ENCODE measurements at places on chromosomes 5 and 9.

GRCh38 chr5:136992796-136993489 lies 506.2 kb downstream of the SPOCK1 start:
- no peaks in the 10 kb centered on the region for H3K36me3 ChIP-seq
- H3K27ac ChIP-seq = no peak overlapping the region
- H3K27me3 ChIP-seq = no peaks in the 10 kb centered on the region

- H3K4me3 ChIP-seq = no peak overlapping the region
- H3K36me3 ChIP-seq = no peaks in the 10 kb centered on the region
- DNase-seq = no peak
- no peak overlapping the region for H3K27ac ChIP-seq
These were observed 21.9 kb downstream of the STRBP start for GRCh38 chr9:123246534-123246933.

GRCh38 chr5:179837076-179838011 lies 16.6 kb downstream of the SQSTM1 start:
- peaks cover 54% of the 10 kb centered on the region for H3K36me3 ChIP-seq
- H3K4me1 ChIP-seq = no peaks in the 10 kb centered on the region
- H3K27me3 ChIP-seq = no peaks in the 10 kb centered on the region
- no peak overlapping the region for H3K27ac ChIP-seq
- DNase-seq = no peak

GRCh38 chr9:120982836-120983235 lies 56.2 kb upstream of the TRAF1 start:
- H3K4me1 ChIP-seq = no peaks in the 10 kb centered on the region
- no peaks in the 10 kb centered on the region for H3K36me3 ChIP-seq
- H3K27me3 ChIP-seq = no peaks in the 10 kb centered on the region
- H3K27ac ChIP-seq = no peak overlapping the region

GRCh38 chr9:6695121-6695814 lies 49.7 kb upstream of the GLDC start:
- no peak overlapping the region for H3K4me3 ChIP-seq
- no peaks in the 10 kb centered on the region for H3K27me3 ChIP-seq
- no peak overlapping the region for H3K27ac ChIP-seq
- H3K36me3 ChIP-seq = no peaks in the 10 kb centered on the region
- no peak for DNase-seq
- H3K4me1 ChIP-seq = peaks cover 5% of the 10 kb centered on the region

DNA sequence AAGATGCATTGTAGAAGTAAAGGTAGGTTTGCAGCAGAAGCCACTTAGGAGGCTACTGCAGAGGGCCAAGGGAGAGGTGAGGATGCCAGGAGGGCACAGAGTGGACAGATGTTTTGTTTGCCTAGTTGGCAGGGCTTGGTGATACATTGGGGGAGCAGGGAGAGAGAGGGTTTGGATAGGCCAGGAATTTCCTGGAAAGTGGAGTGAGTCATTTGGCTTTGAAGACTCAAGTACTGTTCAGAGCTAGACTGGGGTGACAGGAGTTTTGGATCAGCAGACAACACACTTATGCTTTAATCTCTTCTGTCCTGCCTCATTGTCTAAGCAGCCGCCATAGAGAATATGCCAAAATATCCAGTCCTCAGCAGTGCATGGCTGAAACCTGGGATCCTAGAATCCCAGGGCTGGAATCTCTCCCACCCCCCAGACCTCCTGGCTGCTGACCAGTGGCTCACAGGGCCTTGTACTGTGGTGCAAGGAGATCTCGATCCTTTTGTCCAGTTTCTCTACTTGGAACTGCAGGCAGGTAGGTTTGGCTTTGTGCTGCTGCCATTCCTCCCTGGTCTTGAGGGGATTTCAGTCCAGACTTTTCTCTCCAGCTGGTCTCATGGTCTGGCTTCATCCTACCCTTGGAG lies 11.0 kb downstream of the TMEM268 start:
- no peak overlapping the region for H3K4me3 ChIP-seq
- H3K36me3 ChIP-seq = peaks cover 13% of the 10 kb centered on the region
- H3K27ac ChIP-seq = no peak overlapping the region
- no peaks in the 10 kb centered on the region for H3K27me3 ChIP-seq
- no peaks in the 10 kb centered on the region for H3K4me1 ChIP-seq
- no peak for DNase-seq

- peak; percentile 52 for DNase-seq
- no peak overlapping the region for H3K27ac ChIP-seq
- H3K4me3 ChIP-seq = no peak overlapping the region
- H3K4me1 ChIP-seq = no peaks in the 10 kb centered on the region
- H3K27me3 ChIP-seq = no peaks in the 10 kb centered on the region
These were observed 165.6 kb downstream of the YTHDC2 start for GRCh38 chr5:113678924-113679575.

DNA sequence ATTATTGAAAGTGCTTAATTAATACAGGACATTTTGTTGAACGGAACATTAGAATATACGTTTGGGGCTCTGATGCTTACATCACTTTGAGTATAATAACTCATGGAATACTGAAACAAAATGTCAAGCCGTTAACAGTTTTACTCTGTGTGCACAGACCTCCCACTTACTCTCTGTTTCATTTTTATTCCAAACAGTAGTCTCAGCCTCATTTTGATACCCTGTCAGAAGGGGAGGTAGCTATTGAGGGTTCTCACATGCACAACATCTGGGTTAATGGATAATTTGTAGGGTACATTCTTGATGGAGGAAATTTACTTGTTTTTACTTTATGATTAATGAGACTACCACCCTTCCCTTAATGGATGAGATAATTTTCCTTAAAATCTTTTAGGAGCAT lies 59.0 kb downstream of the SCAMP1 start:
- no peaks in the 10 kb centered on the region for H3K36me3 ChIP-seq
- DNase-seq = no peak
- no peak overlapping the region for H3K27ac ChIP-seq
- no peaks in the 10 kb centered on the region for H3K4me1 ChIP-seq

DNA sequence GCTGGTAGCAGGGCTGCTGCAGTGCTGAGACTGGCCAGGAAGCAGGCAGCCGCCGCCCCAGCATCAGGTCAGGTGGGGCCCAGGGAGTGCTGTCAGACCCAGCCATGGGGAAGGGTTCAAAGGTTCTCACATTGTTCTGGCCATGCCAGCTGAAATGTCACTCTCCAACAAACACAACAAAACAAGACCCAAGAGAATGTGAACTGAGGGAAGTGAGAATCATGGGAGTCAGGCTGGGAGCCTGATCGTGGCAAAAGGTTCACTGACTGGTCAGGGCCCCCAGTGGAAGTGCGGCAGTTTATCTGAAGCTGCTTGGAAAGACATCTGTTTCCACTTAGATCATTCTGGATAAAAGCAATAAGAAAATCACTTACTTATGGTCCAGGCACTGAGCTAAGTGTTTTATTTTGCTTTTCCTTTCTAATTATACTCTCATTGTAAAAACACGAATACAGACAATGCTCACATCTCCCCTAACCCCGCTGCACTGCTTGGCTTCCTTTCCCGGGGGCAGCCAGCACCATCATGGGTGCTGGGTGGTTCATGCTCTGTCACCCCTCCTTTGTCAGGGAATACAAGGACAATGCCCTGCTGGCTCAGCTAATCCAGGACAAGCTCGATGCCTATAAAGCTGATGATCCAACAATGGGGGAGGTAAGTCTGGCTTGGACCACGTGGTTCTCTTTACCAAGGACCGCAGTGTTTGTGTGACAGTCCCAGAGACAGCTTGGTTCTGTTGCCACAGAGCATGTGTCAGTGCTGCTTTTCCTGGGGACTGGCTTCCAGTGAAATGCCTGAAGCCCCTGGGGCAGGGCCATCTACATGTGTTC lies 41.9 kb upstream of the CFAP157 start:
- no peak overlapping the region for H3K27ac ChIP-seq
- no peak overlapping the region for H3K4me3 ChIP-seq
- no peaks in the 10 kb centered on the region for H3K4me1 ChIP-seq
- peaks cover 46% of the 10 kb centered on the region for H3K36me3 ChIP-seq
- no peak for DNase-seq
- no peaks in the 10 kb centered on the region for H3K27me3 ChIP-seq

DNA sequence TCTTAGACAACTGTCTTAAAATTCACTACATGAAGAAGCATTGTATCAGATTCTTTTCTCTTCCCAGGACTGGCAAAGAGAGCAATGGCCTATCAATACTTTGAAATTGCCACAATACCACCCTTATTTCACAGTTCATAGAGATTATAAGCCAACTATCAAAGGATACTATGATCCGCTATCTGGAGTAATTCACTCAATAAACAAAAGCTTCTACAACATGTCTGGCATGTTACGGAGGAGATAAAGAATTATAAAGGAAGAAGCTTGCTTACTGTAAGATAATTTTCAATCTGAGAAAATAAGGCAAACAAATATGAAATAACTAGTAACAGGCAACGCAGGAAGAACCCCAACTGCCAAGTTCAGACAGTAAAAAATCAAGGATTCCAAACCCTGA lies 114.8 kb downstream of the GNAQ start:
- no peaks in the 10 kb centered on the region for H3K4me1 ChIP-seq
- H3K36me3 ChIP-seq = peaks cover 17% of the 10 kb centered on the region
- no peak overlapping the region for H3K4me3 ChIP-seq
- DNase-seq = no peak
- no peak overlapping the region for H3K27ac ChIP-seq

DNA sequence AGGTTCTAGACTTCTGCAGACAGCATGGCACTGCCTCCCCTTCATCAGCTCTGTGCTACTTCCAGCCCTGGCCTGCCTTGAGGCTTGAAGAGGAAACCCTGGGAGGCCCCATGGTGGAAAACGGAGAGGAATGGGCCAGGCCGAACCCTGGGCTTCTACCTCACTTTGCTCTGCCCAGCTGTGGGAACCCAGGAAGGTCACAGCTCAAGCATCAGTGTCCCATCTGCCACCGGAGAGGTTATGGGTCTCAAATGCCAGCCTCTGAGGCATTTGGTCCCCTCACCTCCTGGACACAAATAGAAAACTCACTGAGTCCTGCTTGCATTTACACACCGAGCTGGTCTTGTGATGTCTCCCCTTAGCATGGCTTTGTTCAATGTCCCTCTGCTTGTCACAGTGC lies 80.1 kb upstream of the ALDH1B1 start:
- no peaks in the 10 kb centered on the region for H3K27me3 ChIP-seq
- no peak overlapping the region for H3K27ac ChIP-seq
- DNase-seq = no peak
- H3K36me3 ChIP-seq = no peaks in the 10 kb centered on the region
- H3K4me3 ChIP-seq = no peak overlapping the region
- no peaks in the 10 kb centered on the region for H3K4me1 ChIP-seq

DNA sequence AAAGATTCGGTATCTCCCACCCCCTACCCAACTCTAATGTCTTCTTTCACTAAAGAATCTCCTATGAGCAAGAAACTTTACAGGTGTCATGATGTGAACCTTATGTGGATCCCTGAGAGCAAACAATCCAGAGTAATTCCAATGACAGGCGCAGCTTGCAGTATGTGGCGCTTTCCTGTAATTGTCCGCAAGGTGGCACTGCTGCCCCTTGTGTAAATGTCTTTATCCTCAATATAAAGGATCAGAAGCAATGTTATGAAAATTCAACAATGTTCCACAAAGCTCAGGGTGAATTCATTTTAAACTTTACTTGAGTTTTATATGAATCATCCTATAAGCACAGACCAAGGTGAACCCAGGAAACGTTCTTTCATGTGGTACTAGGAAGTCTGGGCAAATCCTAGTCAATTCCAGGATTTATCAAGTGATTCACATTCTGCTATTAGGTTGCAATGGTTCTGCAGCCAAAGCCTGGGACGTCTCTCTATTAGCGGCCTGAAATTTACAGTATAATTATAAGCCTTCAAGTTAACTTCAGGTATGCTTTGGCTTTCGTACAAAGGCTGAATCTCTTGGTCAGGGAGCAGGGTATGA lies 113.7 kb downstream of the TRPM6 start:
- H3K27ac ChIP-seq = no peak overlapping the region
- H3K36me3 ChIP-seq = no peaks in the 10 kb centered on the region
- no peak overlapping the region for H3K4me3 ChIP-seq

DNA sequence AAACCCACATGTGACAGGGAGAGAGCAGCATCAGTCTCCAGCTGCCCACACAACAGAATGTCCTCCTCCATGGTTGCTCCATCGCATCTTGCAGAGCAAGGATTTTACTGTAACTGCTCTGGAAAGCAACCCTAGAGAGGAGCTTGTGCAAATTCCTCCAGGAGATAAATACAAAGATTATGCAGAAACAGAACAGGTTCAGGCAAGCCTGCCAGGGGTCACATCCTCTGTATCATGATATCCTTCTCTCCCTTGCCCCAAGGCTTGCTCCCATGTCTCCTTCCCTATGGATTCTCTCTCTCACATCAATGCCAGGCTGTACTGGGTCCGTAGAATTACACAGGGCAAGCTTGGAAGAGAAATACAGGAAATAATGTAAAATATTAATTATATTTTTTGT lies 226.0 kb downstream of the MPDZ start:
- no peak for DNase-seq
- H3K27me3 ChIP-seq = no peaks in the 10 kb centered on the region
- H3K27ac ChIP-seq = no peak overlapping the region

DNA sequence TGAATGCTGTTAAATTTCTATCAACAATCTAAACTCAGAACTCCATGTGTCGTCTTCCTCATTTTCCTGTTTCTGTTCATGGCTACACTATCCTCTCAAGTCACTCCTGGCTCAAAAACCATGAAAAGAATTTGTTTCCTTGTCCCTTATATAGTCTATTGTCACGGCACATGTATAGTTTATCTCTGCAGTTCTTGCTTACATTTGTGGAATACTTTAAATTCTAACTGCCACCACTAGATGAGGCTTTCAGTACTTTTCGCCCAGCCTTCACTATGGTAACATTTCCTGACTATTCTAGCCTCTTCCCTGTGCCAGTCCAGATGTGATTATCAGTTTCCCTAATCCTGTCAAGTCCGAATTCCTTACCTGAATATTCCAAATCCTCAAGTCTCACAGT lies 34.6 kb downstream of the PKD2L2 start:
- no peaks in the 10 kb centered on the region for H3K36me3 ChIP-seq
- DNase-seq = no peak
- H3K27me3 ChIP-seq = no peaks in the 10 kb centered on the region
- no peak overlapping the region for H3K27ac ChIP-seq

GRCh38 chr9:31445960-31446359 lies 938.5 kb upstream of the ACO1 start:
- H3K36me3 ChIP-seq = no peaks in the 10 kb centered on the region
- no peak for DNase-seq
- H3K27me3 ChIP-seq = no peaks in the 10 kb centered on the region
- H3K4me3 ChIP-seq = no peak overlapping the region
- H3K27ac ChIP-seq = no peak overlapping the region

GRCh38 chr5:77066184-77066583 lies 20.9 kb downstream of the ZBED3 start:
- no peak overlapping the region for H3K4me3 ChIP-seq
- no peaks in the 10 kb centered on the region for H3K27me3 ChIP-seq
- H3K36me3 ChIP-seq = peaks cover 16% of the 10 kb centered on the region
- no peak overlapping the region for H3K27ac ChIP-seq

Measured in H9 (cell line).